ENCODE measurements at places on chromosomes 3 and 15.

DNA sequence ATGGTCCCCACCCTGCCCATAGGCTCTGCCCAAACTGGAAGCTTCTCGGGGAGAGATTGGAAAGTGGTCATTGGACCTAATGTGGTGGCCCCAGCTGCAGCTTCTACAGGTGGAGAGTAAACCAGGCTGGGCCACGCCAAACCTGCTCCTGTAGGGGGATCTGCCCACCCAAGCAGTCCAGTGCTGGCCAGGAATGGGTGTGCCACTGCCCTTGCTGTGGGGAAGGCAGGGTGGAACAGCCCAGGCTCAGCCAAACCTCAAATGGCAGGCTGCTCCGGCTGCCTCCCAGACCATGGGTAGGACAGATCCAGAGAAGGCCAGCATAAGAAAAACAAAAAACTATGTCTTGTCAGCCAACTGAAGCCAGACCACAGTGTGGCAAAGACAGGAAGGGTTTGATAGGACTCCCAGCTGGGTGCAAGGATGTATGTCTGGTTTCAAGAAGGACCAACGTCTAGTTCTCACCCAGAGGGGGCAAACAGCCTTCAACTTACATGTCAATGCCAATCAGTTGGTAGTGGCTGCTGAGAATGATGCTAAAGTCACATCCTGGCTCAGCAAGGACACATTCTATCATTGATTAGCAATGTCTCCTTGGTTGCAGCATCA is 267.3 kb downstream of the UACA start:
- DNase-seq: no peak

DNA sequence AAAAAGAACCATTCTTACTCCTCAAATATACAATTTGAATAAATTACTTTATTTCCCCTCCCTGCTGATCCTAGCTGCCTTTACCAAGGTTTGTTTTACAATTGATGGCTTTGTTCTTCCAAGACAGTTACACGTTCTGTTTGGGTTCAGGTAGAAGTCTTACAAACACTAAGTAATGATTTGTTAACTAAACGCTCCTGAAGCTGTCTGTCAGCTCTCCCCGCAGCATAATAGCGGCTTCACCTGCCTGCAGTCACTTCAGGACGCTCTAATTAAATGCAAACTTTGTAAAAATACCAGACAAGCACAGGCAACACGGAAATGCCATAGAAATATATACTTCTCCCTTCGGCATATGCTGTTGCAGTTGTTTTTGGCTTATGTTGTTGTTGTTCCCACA is 176.4 kb upstream of the MDFIC2 start:
- DNase-seq: no peak

DNA sequence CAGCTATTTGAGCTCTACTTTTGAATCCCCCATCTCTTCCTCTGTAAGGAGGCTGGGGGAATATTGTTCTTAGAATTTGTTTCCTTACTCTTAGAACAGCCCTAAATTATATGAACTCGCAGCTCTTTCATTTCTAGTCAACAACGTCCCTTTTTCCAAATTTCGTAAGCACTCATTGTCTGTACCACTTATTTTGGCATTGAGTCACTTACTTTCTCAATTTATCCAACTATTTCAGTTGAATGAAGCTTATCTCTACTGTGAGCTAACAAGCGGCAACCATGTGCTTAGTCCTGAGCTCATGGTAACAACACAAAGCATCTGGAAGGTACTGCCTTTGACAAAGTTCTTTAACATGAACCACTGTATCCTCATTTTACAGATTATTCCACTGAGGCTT is 191.1 kb downstream of the GREM1 start:
- DNase-seq: no peak

DNA sequence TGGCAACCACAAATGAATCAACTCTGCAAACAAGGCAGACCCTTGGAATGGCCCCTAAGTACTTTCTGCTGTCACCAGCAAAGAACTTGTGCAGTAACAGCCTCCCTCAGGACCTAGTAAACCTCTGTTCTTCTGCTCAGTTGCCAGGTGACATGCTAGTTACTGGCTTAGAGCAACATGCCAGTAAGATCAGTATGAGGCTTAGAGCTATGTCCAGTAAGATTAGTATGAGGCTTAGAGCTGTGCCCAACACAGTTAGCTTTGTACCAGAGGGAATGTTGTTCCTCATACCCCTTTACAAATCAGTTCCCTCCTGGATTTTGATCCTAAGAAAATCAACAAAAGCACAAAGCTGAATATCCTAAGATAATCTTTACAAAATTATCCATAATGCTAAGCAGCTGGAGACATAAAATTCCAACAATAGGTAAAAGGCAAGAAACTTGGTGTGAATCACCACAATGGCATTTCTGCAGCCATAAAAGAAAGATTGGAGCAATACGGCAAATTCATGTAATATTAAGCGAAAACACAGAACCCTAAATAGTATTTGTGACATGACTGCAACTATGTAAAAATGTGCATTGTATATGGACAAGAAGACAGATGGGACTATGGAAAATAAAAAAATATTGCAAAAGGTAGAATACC is 107.3 kb upstream of the LPP start:
- peak; percentile 55 for DNase-seq

DNA sequence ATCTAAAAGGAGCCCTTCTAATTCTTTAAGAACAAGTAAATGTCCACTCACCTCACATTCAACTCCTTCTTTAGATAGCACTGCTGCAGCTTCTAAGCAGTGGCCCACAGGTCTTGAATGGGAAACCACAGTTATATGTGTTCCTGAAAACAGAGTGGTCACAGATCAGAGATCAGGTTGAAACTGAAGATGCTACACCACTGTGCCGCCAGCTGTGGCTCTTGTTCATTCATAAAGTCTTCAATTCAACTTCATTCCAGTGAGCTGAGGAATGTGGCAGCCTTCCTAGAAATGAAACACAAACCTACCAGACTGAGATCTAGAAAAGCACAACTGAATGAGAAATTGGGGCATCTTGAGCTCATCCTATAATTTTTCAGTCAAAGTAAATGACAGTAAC is 4.0 kb downstream of the PDHB start:
- no peak for DNase-seq

GRCh38 chr3:16873872-16874271 is 10.9 kb upstream of the PLCL2 start:
- DNase-seq: no peak

DNA sequence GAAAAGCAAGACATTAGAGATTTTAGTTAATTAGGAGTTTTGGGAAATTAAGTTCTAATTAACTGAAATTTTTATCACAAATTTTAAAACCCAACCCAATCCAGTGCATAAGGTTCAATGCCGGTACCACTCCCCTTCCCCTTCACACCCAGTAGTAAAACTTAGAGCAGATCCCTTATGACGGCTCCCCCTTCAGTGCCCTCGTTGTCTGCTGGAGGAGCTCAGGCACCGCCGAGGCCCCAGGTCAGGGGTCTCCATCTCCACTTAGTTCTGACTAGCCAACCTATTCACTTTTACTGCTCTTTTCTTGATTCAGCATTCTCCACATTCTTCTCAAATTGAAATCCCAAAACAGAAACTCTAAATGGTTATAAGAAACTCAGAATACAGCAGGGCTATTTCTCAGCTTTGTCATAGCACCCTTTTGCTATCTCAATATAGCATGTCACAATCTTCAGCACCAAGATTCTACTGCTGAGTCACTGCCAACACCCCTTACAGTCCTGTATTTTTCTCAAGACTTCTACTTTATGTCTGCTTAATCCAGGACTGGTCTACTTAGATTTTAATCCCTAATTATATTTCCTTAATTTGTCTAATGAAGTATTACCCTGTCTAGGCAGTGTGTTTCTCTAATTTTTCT is 39.8 kb downstream of the TUBGCP4 start:
- DNase-seq: no peak

DNA sequence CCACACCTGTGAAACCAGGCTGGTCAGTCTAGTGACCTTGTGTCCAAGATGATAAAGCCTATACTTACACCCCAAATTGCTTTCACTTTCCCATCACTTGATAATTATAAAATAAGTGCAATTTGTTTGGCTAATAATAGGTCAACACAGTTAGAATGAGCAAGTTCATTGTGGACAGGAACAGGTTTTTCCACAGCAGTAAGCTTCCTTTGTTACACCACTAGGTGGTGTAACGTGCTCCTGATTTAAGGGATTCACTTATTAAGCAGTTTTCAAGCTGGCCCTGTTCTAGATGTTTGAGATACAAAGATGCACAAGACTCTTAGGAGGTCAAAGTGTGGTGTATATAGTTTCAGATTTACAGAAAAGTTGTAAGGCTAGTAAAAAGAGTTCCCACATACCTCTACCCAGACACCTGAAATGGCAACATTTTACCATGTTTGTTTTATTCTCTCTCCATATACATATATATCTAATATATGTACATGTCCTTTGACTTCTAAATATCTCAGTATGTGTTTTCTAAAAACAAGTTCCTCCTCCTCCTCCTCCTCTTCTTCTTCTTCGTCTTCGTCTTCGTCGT is 6.8 kb upstream of the MFSD1 start:
- DNase-seq: no peak

- DNase-seq: no peak
Observed at GRCh38 chr3:182486463-182486862, 306.8 kb upstream of the ATP11B start.

- DNase-seq: no peak
Observed at GRCh38 chr15:32871883-32872282, 154.1 kb downstream of the GREM1 start.

GRCh38 chr3:118973050-118973449 is 61.6 kb downstream of the IGSF11 start:
- DNase-seq: no peak

DNA sequence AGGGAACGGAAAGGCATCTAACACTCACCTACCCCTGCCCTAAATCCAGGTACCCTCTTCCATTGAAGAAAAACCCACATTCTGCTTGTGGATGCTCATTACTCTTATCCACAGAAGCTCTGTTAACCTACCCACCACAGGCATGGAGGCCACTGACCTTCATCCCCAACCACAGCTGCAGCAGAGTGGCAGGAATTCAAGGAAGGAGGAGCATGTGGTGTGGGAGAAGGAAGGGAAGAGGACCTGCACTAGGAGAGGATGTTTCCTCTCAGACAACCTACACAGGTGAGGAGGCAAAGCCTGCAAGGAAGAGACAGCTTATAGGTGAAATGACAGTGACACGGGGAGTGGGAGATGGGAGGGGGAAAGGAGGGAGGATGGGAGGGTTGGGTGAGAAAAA is 192.5 kb upstream of the TSC22D2 start:
- no peak for DNase-seq

- no peak for DNase-seq
Observed at GRCh38 chr3:12963922-12964701, 109.1 kb downstream of the IQSEC1 start.

GRCh38 chr3:169082076-169082475 is 581.4 kb downstream of the MECOM start:
- no peak for DNase-seq

GRCh38 chr3:194306109-194306686 is 44.9 kb downstream of the CPN2 start:
- no peak for DNase-seq

GRCh38 chr3:42195879-42196330 is 70.1 kb downstream of the CCK start:
- no peak for DNase-seq

DNA sequence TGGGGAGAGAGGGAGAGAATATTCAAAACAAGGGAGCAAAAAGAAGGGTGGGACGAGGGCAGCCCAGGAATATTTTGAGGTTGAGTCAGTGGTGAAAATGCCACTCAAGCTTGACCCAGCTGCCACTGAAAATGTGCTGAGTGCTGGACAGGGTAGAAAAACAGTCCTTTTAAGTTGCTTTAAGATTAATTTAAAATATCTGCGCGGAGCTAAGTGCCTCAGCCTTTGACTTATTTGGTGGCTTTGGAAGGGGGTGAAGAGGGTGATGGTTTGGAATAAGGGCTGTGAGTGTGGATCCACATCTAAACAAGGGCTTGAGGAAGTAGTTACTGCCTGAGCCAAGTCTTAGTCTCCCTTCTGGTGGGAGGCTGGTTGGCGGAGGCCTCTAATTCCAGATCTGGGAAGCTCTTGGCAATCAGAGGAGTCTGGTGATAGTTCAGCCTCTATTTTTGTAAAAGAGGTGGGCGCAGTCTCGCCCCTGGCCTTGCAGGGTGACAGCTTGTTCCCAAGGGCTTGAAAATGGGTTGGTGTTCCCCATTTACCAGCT is 280.8 kb upstream of the ROPN1 start:
- no peak for DNase-seq

- DNase-seq: no peak
Observed at GRCh38 chr3:140187656-140188221, 252.8 kb downstream of the CLSTN2 start.

DNA sequence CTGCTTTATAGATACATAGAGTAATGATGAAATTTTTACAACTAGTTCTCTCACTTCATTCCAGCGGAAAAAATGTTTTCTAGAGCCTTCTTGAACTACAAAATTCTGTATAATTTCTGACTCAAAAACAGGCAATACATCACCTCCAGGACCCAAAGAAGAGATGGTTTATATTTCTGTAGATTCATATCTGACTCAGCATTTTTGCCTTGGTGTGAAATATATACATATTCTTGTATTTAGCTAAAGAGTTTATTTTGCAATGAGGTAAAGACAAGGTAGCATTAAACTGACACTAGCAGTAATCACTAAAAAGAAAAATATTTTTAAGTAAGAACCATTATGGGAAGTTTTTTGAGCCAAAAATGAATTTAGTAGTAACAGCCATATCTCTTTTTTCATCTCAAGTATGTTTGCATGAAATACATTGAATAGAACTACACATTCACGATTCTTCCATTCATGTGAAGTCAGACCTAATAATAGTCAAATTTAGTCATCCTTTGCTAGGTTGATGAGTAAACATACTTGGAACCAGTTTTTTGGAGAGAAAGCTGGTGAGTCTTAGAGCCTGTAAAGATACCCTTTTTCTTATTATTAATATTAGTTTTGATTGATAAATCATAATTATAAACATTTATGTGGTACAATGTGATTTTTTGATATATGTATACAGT is 31.6 kb downstream of the COL8A1 start:
- no peak for DNase-seq

DNA sequence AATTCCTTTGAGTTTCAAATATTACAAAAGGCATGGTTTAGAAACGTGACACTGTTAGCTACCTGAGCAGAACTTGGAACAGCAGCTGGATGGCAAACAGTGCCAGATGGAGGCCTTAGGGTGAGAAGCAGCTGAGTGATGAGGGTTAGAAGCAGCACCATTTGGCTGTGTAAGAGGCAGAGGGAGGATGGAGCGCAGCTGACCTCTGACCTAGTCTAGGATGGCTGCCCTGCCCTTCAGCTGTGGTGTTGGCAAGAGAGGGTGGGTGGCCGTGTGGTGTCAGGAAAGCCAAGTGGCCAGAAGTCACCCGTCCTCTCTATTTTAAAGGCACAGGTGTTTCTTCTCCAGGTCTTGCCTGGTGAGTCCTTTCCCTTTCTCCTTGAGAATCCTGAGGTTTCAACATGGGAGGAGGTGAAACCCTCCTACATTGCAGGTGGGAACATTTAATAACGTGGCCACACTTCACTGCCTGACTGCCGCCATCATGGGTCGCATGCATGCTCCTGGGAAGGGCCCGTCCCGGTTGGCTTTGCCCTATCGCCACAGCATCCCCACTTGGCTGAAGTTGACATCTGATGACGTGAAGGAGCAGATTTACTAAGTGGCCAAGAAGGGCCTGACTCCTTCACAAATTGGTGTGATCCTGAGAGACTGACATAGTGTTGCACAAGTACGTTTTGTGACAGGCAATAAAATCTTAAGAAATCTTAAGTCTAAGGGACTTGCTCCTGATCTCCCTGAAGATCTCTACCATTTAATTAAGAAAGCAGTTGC is 17.6 kb downstream of the BCL2L10 start:
- no peak for DNase-seq

All from fibroblast of skin of left quadriceps (primary cell).